ENCODE measurements at places on chromosomes 3 and 15. TPM values are rescaled to one million over a fixed set of nuclear protein-coding genes. Genes with fewer than 3 reads are reported as not detected.

GRCh38 chr3:121835465-121835801, 424 bp downstream of the EAF2 start:
- DNase-seq, result no peak

- no peak for DNase-seq
These were observed 596.2 kb upstream of the TBL1XR1 start for GRCh38 chr3:177793451-177793850.

The PATL2 gene
- 16.9 TPM for total RNA-seq

The INSYN1 gene
- total RNA-seq, result not detected

The IL17RD gene
- 0.07 TPM for total RNA-seq

Measured in activated T-helper 2 cell treated with anti-CD3 and anti-CD28 coated beads, Interferon-gamma antibody, Interleukin-2, Interleukin-4, amounts not matched to agents 10 μg/mL and 5 μg/mL and 100 μg/mL, durations not matched to agents 14 hours and 24 hours and 36 hours (primary cell).